ENCODE measurements at places on chromosomes 7 and 10. TPM values are rescaled to one million over a fixed set of nuclear protein-coding genes. Genes with fewer than 3 reads are reported as not detected.

SYT15 gene
- total RNA-seq, result 0.65 TPM

RPEL1 gene
- total RNA-seq, result not detected

ZNF853 gene
- 0.10 TPM for total RNA-seq

GRCh38 chr10:28939281-28940157 lies 262.2 kb downstream of the BAMBI start:
- peak; percentile 94 for DNase-seq

DNA sequence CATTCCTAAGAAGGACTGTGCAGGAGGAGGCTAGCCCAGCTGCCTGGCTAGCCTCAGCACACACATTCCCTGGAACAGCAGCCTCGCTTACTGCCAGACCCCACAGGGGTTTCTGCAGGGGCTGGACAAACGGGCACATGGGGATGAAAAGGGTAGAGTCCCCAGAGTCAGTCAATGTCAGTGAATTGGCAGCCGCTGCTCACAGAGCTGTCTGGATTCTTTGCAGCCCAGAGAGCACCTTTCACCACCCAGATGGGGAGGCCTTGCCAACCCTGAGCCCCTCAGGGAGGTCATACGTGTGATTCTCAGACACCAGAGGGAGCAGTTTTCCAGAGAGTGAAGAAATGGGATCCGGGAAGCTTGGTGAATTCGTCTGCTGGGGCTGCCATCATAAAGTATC lies 143.3 kb downstream of the KCNMA1 start:
- no peak for DNase-seq

GRCh38 chr7:102395873-102396709 lies at the start of gene PRKRIP1:
Gene PRKRIP1 (plus strand): TSS chr7:102396363. CDS start chr7:102396412, 49 bp downstream.
- DNase-seq, result peak; percentile 82

MYL7 gene
- not detected for total RNA-seq

HECW1 gene
- total RNA-seq, result not detected

CRTAC1 gene
- total RNA-seq, result 0.28 TPM

Data from left lobe of liver (tissue), 2 donors.